ENCODE measurements at places on chromosomes 3 and 15.

GRCh38 chr3:72791161-72791560 lies 57.1 kb downstream of the SHQ1 start:
- DNase-seq: no peak

- DNase-seq: no peak
Observed at GRCh38 chr3:124168271-124168670, 176.3 kb upstream of the ROPN1 start.

- DNase-seq: no peak
Observed at GRCh38 chr3:190989218-190989617, 126.7 kb upstream of the GMNC start.

DNA sequence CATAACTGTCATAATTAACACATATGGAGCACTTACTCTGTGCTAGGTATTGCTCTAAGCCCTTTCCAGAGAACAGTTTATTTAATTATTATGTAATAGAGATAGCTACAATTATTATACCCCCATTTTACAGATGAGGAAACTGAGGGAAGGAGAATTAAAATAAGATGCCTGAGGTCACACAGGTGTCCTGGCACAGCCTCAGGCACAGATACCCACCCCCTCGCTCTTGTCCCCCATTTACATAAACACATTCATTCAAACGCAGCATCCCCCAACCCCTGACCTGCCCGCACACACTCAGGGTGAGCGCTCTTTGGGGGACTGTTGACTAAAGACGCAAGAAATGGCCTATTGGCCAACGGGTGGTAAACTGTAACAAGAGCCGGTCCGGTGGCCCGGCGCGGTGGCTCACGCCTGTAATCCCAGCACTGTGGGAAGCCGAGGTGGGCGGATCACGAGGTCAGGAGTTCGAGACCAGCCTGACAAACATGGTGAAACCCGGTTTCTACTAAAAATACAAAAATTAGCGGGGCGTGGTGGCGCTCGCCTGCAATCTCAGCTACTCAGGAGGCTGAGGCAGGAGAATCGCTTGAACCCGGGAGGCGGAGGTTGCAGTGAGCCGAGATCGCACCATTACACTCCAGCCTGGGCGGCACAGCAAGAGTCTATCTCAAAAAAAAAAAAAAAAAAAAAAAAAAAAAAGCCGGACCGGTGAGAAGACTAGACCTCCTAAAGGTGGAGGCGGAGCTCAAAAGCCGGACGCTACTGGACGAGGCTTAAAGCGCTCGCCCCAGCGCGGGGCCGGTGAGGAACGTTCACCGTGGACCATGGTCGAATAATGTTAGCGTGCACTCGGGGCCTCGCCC lies 1.9 kb upstream of the ISL2 start:
- DNase-seq: no peak

DNA sequence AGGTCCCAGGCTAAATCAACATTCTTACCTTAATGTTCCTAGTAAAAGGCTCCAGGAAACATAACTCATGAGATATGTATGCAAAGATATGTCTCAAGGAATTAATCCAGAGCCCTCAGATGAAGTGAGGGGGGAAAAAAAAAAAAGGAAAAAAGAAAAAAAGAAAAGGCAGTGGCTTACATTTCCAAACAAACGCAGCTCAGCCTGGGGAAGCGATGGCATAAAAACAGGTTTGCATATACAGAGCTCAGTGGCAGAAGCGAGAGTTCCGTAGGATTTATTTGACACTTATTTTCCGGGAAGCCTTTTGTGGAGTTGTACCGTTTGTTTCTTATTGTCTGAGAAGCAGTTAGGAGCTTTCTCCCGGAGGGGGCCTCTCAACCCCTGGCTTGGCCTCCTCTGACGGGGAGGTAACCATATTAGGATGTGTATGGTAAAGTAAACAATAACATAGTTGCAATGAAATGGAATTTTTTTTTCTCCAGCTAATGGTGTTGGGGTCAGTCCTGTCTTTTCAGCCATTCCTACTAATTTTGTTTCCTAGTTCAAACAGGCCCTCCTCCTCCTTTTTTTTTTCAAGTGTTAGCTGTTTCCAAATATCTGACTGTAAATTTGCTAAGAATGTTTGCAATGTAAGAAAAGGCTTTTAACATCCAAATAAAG lies 338.6 kb downstream of the FOXP1 start:
- DNase-seq: no peak

DNA sequence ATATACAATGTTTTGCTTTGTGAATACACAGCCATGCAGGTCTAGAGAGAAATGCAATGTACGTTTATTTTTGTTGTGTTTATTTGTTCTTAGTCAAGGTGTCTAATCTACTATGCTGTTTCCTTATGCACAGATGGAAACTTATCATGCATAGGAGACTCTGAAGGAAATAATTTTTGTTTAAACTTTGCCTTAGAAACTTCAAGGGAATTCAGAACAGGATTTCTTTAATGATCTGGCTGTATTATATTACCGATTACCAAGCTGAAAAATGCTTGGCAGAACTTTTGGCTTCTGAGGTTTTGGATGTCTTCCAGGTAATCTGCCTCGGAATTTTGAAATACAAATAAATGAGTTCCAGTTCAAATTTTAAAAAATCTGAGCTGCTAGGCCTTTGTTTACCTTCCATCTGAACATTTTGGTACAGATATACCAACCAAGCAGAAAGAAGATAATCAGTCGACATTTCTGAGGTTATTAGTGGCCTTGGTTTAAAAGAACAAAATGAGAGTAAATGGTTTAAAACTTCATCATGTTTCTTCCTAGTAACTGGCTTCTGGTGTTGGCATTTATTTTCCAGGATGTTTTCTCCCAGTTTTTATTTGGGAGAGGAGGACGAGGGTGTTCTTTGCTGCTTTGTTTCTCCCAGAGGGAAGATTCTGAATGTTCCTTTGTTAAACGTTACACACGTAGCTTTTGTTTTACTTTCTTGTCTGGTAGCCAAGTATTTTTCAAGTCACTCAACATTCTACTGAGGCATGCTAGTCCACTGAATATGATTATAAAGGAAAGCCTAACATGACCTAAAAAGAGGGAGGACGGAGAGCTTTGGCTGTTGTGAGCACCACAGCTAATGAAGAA lies 421.8 kb upstream of the TBL1XR1 start:
- DNase-seq: no peak

- no peak for DNase-seq
Observed at GRCh38 chr3:10093678-10094077, 14.4 kb downstream of the FANCD2OS start.

DNA sequence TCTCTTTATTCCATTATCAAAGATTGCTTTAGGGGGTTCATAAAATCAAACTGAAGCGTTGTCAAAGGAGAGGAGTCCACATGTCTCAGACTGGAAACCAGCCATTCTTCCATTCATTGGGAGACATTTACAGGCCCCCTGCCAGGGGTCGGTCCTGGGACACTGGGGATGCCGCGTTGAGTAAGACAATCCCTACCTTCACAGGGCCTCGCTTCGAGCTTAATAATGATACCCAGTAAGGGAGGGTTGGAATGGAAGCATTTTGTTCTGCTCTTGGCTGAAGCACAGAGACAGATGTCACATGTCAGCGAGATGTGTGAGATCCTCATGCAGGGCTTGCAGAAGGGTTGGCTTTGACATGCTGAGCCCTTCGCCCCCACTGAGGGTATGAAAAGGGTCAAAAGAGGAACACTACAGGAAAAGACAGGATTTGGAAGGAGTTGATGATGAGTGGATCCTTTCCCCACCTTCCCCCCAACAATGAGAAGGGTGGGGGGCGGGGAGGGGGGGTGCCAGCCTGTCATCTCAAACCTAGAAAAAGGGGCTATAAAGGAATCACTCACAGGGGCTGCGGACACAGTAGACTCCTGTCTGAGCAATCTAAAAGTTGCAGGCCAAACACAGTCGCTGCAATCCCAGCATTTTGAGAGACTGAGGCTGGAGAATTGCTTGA lies 25.6 kb upstream of the ARL8B start:
- DNase-seq: no peak

GRCh38 chr15:25543196-25543595 lies 104.4 kb upstream of the UBE3A start:
- DNase-seq: no peak

GRCh38 chr3:86410587-86410986 lies 580.4 kb downstream of the VGLL3 start:
- DNase-seq: no peak
